Kidney capillary endothelial cell (primary cell): ENCODE measurements at places on chromosomes 2 and 18.

DNA sequence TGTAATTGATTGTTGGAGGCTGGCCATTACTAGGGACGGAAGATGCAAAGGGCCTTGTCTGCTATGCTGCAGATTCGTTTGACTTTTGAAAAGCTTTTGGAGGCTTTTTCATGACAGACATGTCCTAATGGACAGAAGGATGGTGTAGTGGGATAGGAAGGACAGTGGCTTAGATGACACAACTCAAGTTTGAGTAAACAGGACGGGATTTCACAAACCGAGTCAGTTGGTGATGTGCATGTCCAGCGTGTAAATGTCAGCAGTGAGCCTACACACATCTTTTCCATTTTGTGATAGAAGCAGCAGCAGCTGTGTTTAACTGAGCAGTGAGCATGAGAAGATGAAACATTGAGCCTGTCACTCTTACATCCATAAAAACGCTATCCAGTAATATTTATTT, 76.0 kb downstream of the NCK2 start:
- no peak for DNase-seq

- no peak for DNase-seq
These were observed 222.5 kb upstream of the COPS8 start for GRCh38 chr2:236862961-236863728.

DNA sequence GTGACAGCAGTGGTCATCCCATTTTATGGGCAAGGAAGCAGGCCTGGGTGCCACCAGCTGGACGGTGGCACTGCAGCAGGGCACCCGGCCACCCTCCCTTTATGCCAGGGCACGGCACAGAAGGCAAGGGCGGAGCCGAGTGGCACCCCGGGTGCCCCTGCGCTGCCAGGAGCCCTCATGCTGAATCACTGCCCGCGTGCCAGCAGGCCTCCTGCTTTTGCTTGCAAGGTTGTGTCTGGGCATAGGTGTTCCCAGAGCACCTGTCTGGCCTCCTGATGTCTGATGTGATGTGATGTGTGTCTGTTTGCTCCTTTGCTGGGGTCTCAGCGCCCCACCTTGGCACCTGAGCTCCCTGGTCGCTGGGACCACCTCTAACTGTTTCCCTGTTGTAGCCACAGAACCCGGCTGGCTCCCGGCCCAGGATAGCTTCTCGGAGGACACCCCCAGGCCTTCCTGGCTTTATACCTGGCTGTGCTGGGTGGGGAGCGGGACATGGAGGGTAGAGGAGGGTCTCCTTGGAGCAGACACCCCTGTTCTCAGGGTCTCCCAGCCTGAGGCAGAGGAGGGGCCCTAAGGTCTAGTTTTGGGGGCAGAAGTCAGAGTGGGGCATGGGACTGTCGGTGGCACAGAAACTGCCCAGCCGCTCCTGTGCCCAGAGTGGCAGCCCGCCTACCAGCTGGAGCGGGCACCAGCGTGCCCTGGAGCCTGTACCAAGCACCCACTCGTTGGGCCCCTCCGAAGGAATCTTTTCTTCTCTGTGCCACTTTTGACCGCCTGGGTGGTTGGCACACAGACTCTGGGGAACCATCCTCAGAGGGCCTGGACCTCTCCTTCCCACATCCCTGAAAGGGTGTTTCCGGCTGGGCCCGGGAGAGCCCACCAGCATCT, 3.6 kb downstream of the GPC1 start:
- DNase-seq, result no peak

DNA sequence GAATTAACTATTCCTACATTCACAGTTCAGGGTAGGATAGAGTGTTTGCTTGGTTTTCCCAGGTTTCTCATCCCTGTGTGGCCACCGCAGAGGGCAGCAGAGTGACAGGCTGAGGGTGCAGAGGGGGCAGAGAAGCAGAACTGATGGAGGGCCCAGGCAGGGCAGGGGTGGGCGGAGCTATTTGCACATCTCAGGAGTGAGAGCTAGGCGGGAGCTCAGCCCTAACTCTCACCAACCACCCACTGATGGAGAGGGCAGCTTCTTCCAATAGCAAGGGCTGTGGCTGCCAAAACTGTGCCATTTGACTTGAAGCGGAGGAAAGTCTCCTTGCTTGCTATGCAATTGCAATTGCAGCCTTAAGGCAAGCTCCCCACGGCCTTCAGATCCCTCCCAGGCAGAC, 12.0 kb upstream of the DARS1 start:
- DNase-seq, result no peak

DNA sequence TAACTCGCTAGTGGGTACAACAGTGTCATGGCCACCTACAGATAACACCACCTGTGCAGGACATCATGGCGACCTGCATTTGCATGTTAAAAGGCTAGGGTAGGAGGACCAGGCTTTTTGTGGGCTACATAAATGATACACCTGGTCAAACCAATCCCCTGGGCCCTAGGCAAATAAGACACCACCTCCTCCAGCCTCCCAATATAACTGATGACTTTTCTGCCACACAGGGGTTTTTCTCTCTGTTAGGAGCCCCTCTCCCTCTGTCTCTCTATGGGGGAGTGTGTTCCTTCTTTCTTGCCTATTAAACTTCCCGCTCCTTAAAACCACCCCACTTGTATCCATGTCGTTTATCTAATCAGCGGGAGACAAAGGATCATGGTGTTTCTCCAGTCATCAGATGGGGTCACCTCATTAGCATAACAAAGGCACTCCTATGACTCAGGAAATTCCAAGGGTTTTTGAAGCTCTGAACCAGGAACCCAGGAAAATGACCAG, 10.8 kb upstream of the BUB1 start:
- peak; percentile 14 for DNase-seq

DNA sequence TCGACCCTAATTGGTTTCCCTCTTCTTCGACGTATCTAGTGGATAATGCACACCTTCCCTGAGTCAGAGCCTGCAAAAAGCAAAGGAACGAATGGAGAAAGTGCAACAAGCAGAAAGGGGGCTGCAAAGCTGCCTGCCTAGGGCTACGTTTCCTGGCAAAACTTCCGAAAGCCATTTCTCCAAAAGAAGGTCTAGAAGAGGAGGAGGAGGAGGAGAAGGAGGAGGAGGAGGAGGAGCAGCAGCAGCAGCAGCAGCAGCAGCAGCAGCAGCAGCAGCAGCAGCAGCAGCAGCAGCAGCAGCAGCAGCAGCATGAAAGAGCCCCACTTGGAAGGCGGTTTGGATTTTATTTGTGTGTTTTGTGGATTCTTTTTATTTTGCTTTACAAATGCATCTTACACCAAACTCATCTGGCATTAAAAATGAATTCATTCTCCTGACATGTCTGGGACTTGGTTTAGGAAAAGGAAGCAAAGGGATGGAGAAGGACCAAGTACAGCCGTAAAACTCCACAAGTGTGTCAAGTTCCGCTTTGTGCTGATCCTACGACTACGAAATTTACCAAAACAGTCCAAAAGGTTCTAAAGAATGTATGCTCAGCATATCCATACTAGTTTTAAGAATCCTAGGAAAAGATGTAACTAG, 2.0 kb downstream of the TCF4 start:
- DNase-seq, result no peak

- no peak for DNase-seq
These were observed 199.5 kb upstream of the SALL3 start for GRCh38 chr18:78779996-78780718.

GRCh38 chr2:104384961-104385360, 469.0 kb upstream of the POU3F3 start:
- DNase-seq, result no peak

- no peak for DNase-seq
These were observed 7.2 kb downstream of the NCL start for GRCh38 chr2:231457101-231457500.

- DNase-seq, result no peak
These were observed 215.8 kb downstream of the ALPK2 start for GRCh38 chr18:58412844-58413666.

DNA sequence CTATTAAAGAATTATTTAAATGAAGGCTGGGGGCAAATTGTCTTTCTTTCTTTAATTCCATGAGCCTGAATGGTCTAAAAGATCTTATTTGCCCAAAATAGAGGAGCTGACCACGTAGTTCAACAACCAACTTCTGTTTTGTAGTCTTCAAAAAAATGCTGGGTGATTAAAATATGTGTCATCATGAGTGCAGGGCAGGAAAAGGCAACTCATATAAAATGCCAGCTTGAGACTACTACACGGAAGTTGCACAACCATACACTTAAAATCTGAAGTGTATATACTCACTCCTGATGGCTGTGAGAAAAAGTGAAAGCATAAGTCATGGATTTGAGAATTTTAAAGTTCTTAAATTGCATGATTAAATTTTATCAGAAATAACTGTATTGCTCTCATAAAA, 210.9 kb downstream of the DYM start:
- peak; percentile 82 for DNase-seq

DNA sequence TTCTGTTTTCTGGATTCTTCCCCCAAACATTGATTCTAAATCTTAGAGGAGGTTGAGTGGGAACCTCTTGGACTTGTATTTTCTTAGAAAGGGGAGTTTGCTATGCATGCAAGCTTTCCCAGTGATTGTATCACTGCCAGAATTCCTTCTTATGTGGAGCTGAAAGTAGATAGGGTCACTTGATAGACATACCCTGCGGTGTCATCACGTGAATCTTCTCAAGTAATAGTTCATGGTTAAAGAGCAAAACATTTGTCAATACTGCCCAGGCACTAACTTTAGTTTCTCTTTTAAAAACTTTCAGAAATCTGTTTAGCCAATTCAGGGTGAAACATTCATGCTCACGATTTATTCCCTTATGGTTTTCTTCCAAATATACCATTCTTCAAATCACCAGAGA, 6.4 kb downstream of the PMAIP1 start:
- no peak for DNase-seq

- no peak for DNase-seq
These were observed 80.5 kb downstream of the LYPD6 start for GRCh38 chr2:149410701-149411484.

- no peak for DNase-seq
These were observed 105.7 kb downstream of the ACAA2 start for GRCh38 chr18:49707599-49707998.

DNA sequence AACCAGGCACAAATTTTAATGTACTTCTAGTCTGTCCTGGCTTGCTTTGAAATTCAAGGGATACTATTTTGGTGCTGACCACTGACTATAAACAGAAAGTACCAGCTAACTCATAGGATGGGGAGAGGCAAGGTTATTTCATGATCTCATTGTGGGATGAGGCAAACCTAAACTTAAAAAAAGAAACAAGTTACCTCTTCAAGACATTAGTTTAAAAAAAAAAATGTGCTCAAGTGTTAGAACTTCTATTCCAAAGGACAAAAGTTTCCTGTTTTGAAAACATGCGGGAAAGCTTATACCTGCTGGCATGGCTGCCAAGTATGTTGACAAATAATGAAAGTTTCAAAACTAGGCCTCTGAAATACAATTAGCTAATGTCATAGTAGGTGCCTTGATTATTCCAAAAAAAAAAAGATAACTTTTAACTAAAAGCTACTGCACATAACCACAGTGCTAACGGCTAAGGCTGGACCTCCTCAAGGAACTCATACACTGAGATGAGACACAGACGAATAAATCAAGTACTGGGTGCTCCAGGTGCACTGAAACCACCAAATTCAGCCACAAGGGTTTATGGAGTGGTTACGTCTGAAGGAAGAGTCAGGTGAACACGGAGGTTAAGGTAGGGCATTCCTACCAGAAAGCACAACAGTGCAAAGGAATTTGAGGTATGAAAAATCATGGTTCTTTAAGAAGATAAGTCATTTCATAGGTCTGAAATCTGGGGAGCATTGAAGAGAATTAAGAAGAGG, 38.1 kb downstream of the TMEM131 start:
- DNase-seq, result no peak

- DNase-seq, result no peak
These were observed 108.6 kb downstream of the STRN start for GRCh38 chr2:36857713-36858112.

DNA sequence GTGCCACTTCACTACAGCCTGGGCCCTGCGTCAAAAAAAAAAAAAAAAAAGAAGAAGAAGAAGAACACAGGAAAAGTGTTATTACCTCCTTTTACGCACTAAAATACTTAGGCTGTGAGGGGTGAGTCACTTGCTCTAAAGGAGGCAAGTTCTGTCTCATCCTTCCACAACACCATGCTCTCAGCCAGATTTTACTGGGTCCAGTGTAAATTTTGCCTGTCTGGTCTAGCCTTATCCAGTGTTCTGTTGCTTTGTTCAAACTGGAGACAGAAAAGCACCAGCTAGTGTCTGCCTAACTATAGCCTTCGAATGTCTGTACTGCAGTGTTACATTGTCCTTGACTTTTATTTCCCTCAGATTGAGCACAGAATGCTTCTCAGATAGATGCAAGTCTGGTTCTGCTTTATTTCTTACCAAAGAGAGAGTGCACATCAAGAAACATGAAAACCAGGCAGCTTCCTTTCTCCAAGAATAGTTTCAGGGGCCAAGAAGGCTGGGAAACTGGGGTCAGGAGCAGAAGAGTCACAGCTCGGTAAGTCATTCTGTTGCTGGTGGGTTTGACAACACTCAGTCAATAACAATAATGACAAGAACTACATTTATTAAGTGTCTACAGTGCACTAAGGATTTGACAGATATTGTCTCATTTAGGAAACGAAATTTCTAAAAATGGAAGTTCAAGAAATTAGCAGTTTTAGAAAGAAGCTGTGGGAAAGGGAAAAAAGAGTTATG, 3.1 kb upstream of the MSGN1 start:
- no peak for DNase-seq

GRCh38 chr18:29321561-29321960, 1144.6 kb upstream of the CDH2 start:
- no peak for DNase-seq

DNA sequence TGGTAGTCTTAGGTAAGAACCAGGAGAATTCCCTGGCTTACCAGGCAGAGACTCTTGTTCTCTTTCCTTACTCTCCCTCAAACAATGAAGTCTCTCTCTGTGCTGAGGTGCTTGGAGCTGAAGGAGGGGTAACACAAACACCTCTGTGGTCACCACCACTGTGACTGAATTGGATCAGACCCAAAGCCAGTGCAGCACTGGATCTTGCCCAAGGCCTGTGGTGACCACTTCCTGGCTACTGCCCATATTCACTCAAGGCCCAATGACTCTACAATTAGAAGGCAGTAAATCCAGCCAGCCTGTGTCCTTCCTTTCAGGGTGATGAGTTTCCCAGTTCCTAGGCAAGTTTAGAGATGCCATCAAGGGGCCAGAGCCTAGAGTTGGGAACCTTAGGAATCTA, 706.8 kb downstream of the SLC4A3 start:
- no peak for DNase-seq

DNA sequence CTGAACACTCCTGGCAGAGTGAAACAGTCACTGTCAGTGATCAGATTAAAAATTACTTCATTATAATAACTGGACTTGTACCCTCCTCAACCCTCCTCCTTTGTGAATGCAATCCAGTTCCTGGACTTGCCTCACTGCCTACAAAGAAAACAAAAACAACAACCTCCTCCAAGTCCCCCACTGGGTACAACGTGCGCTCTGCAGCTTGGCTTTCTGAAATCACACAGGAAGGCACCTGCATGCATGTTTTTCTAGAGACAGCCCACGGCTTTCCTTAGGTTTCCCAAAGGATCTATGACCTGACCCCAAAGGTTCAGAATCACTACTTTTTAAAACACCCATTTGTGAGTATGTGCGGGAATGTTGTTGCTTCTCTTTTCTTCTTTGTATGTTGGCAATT, 61.4 kb upstream of the TUBA3E start:
- no peak for DNase-seq
